ENCODE measurements at places on chromosomes 5 and 9.
A peak's percentile ranks its signal among the peaks of the same experiment; 100 is the strongest.

GRCh38 chr5:64418013-64418412 lies 87.8 kb upstream of the RGS7BP start:
- DNase-seq = no peak

DNA sequence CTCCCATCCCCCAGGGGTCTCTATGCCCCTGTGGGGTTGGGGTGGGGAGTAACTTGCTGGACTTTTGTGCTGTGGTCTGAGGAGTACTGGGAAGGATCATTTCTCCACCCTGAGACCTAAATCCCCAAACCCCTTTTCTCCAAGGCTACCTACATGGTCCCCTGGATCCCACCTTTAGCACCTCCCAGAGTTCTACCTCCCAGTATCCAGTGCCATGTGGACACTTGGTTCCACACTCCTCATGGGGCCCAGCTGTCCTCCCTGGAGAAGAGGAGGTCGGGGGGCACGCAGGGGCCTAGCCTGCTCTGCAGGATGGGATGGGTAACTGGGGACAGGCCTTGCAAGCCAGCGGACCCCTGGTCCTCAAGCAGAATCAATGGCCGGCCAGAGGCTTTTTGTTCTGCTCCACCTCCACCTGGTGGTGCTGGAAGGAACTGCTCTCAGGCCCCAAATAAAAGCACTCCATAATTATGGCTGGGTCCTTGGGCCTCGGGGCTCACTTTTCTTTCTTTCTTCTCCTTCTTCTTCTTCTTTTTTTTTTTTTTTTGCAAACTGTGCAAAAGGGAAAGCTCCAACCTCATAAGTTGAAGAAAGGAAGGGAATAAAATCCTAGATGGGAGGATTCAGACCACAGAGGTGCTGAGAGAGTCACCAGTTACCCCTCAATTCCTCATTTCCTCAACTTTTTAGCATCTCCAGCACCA lies 68.4 kb downstream of the PSD2 start:
- peak; percentile 13 for DNase-seq

GRCh38 chr5:174412374-174412773 lies 312.0 kb upstream of the MSX2 start:
- peak; percentile 49 for DNase-seq

DNA sequence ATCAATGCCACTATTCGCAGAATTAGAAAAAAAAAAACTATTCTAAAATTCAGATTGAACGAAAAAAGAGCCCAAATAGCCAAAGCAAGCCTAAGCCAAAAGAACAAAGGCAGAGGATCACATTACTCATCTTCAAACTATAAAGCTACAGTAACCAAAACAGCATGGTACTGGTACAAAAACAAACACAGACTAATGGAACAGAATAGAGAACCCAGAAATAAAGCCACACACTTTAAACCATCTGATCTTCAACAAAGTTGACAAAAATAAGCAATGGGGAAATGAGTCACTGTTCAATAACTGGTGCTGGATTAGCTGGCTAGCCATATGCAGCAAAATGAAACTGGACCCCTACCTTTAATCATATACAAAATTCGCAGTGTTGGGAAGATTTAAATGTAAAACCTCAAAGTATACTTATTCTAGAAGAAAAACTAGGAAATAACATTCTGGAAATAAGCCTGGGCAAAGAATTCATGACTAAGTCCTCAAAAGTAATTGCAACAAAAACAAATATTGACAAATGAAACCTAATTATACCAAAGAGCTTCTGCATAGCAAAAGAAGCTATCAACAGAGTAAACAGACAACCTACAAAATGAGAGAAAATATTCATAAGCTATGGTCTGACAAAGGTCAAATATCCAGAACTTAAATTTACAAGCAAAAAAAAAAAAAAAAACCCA lies 153.7 kb downstream of the NDUFS4 start:
- DNase-seq = no peak

DNA sequence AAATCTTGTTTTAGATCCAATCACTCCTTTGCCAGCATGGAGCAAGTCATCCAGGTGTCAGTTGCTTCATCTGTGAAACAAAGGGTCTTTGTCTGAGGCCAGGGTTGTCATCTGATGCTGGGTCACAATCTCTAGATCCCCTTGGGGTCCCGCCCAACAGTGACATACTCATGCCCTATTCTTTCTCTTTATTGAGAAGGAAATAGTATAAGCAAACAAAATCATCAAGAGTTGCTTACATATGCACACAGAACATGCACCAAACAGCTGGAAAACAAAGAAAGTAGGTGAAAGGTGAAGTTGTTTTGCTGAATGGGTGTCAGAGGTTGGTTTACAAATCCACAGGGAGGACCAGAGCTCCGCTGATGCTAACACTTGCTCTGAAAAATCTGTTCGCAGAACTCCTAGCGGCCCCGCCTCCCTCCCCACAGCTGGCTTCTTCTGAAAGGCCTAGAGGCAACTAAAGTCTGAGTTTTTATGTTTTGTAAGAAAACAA lies 106.1 kb upstream of the SLC44A1 start:
- DNase-seq = no peak

DNA sequence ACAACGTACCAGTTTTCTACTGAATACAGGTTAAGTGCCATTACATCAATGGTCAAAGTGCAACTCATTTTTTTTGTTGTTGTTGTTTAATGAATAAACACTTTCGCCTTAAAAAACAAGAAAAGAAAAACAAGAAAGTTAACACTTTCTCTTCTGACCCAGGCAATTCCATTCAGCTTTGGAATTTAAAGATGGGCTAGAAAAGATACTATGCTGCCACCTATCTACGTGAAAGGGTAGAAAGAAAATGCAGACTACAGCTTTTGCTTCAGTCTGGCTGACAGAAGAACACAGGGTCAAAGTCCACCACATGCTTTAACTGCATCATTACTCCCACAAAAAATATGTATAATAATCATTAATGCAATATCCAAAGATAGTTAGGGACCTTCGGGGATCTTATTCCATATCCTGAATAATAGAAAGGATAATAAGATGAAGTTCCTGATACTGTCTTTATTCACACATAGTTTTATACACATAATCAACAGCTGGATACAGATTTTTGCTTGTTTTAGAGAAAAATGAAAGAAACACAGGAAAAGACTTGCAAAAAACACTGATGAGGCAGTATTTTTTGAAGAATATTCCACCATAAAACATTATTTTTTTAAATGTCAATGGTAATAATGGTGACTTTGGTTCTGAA lies 40.4 kb downstream of the ZDHHC21 start:
- DNase-seq = peak; percentile 2

DNA sequence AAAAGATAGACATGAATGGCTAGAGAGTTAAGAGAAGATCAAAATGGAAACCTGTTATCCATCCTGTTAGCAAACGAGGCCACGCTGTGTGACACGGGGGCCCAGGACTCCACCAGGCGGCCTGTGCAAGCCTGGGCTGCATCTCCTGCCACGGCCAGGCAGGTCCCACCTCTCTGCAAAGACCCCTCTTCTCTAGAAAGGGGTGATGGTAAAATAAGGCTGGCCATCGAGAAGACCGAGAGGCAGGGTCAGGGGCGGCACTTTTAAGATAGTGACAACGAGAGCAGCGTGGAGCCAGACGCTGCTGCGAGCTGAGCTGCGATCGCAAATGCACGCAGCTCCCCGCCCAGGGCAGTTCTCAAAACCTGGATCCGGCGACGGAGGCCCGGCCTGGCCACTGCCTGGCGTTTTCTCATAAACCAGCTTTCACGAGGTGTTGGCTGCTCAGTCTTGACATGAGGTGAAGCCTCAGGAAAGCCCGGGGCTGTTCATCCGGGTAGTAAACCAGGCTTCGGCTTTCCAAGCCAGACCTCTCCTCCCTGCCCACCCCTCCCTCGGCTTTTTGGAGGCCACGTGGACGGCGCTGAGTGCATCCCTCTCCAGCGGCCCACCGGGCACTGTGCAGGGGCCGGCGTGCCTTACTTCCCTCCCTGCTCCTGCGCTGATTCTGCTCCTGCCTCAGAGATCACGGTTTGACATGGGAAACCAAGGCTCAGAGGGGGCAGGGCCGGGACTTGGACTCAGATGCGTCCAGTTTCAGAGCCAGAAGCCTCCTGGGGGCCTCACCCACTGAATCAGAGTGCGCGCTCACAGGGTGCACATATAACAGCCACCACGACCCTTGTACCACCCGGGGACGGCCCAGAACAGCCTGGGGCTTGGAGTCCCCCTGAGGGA lies 151.6 kb upstream of the PHYKPL start:
- DNase-seq = no peak

DNA sequence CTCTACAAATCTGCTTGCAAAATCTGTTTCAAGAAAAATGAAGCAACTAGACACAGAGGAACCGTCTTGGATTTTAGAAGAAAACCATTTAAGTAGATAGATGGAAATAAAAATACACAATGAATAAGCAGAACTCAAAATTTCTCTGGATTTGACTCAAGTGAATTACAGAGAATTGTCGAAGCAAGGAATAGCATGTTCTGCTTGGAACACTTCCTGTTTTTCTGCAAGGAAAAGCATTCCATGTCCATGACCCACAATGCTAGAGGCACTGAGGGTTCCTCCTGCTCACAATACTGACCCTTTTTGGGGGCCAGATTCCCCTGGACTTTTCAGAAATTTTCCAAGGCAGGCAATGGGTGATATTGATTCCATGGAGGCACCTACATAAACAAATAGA lies 29.8 kb downstream of the PRUNE2 start:
- DNase-seq = no peak

GRCh38 chr9:99513441-99514112 lies 291.5 kb downstream of the SEC61B start:
- DNase-seq = no peak

GRCh38 chr9:93232388-93232960 lies 48.5 kb downstream of the WNK2 start:
- DNase-seq = no peak

GRCh38 chr5:77232574-77233358 lies 22.3 kb downstream of the PDE8B start:
- DNase-seq = peak; percentile 40

DNA sequence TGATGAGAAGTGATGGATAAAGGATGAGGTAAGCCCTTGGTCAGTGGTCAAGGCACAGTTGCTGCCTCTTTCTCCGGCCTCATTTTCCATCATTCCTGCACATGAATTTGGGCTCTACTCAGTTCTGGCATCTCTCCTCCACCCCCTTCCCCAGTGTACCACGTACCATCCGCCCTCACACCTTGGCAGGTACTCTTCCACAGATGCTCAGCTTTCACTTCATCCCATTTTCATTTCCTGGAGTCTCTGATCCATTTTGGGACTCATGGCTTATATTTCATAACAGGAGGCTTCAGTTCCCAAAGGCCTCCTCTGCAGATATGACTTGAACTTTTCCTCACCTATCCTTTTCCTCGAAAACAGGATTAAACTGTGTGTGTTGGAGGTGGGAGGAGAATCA lies 326.7 kb downstream of the ASTN2 start:
- DNase-seq = no peak

DNA sequence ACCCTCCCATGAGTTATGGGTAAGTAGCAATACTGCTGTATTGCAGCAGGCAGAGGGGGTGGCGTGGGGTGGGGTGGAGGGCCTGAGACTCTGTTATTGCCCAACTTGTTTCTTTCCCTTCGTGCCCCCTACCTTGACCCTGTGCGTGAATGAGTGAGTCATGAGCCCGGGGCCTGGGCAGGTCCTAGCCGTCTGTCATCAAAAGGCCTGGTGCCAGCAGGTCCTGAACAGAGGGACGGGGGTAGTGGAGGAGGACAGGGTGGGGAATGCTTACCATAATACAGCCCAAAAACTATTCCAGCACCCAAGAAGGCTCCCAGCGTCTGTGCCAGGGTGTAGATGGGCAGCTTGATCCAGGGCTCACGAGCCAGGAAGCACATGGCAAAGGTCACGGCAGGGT lies 4.3 kb downstream of the AQP3 start:
- no peak for DNase-seq

DNA sequence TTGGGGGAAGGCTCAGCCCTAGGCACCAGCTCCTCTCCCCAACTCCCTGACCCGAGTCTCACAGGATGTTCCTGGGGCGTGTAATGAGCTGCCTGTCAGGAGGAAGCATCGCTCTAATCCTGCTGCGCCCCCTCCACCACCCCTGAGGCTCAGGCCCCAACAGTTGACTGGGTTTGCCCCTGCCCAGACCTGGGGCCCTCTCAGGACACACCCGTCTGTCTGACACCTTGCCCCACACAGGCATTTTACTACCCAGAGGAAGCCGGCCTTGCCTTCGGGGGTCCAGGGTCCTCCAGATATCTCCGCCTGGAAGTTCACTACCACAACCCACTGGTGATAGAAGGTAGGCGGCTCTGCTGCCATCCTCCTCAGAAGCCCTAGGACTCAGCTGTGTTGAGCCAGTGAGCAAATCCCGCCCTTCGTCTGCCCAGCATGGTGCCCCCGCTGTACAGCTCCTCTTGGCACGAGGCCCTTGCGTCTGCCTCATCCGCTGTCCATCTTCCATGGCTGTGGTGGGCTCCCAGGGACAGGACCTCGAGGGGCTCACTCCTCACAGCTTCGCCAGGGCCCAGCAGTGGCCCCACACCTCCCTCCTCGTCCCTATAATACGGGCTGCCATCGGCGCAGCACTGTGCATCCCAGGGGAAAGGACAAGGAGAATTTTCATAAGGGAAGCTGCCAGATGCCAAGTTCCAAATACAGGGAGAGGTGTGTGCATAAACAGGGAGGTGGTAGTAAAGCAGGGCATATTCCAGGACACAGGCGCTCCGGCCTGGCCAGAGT lies 8.0 kb downstream of the DBH start:
- no peak for DNase-seq

- DNase-seq = peak; percentile 70
These were observed 1.5 kb downstream of the SMARCA2 start for GRCh38 chr9:2016408-2017330.

DNA sequence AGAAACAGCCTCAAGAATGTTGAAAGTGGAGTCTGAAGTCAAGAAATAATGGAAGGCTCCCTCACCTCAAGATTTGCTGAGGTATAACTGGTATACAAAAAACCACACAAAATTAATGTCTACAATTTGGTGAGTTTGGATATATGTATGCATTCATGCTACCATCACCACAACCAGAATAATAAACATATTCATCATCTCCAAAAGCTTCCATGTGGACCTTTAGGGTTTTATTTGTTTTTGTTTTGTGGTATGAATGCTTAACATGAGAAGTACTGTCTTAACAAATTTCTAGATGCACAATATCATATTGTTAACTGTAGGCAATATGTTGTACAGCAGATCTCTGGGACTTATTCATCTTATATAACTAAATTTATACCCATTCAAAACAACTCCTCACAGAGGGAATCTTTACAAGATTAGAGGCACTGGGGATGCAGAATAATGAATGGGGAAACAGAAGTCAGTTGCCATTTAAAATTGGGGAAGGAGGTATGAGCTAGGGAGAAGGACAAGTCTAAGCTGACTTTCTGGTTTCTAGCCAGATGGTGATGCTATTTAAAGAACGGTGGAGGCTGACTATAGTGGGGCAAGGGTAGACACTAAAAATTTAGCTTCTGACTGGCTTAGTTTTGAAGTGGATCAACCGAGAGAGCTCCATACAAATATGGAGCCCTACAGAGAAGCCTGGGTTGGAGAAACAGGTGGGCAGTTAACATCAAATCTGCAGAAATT lies 213.9 kb downstream of the BNC2 start:
- DNase-seq = no peak

- DNase-seq = no peak
These were observed 440.5 kb downstream of the BRINP1 start for GRCh38 chr9:118928722-118929121.

DNA sequence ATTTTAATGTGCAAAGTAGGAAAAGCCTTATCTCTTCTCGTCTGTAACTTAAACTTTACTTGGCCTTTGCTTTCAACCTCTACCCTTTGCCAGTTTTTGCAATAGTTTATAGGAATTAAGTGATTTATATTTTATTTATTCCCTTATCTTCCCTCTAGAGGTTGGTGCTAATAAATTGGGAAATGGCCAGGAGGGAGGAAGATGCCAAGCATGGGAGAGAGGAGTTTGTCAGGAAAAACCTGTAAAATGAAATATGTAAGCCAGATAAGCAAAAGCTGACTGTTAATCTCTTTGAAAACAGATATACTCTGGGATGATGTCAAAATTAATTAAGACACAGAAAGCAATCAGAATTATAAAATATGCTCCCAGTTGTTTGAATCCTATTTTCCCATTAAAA lies 484.5 kb downstream of the NR2F1-AS1 start:
- no peak for DNase-seq

Measured in astrocyte (in vitro differentiated cells and primary cell).